ENCODE measurements at places on chromosomes 6 and 20. TPM values are rescaled to one million over a fixed set of nuclear protein-coding genes. Genes with fewer than 3 reads are reported as not detected.

Gene PRR18
- total RNA-seq = 0.04 TPM

Gene PROCR
- total RNA-seq = 1.4 TPM

Gene TOX2
- not detected for total RNA-seq

Gene BPIFB2
- total RNA-seq = 54.5 TPM

Gene BPIFB6
- total RNA-seq = not detected

Gene LPA
- not detected for total RNA-seq

Gene KCNG1
- not detected for total RNA-seq

Gene CAP2
- total RNA-seq = 7.9 TPM

Gene MCCD1
- total RNA-seq = 0.15 TPM

Gene METTL24
- not detected for total RNA-seq

Gene KCNK15
- total RNA-seq = not detected

GRCh38 chr6:166708460-166708859 lies 81.4 kb upstream of the RPS6KA2 start:
- DNase-seq = no peak

DNA sequence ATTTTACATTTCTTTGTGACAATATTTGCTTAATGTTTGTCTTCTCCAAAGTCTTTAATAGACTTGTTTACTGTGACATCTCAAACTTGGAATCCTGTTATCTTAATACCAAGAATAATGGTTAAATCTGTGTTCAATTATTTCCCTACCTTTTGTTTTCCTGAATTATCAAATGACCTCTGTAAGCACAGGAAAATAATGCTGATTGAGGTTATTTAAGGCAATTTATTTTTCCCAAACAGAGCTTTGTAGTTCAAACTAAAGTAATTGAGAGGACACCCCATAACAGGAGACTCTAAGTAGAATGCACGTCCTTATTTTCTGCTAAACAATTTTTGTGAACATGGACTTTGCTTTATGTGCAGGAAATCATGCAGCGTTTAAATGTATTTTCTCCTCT lies 195.0 kb downstream of the BTBD3 start:
- DNase-seq = no peak

- peak; percentile 61 for DNase-seq
These were observed 675 bp downstream of the DSTN start for GRCh38 chr20:17570347-17571152.

GRCh38 chr20:32350421-32350820 lies 7.7 kb upstream of the ASXL1 start:
- DNase-seq = no peak

- DNase-seq = no peak
These were observed 145.7 kb upstream of the GGTLC1 start for GRCh38 chr20:24134284-24134683.

- DNase-seq = no peak
These were observed 397.8 kb downstream of the LAMA2 start for GRCh38 chr6:129280749-129281148.

GRCh38 chr6:157229713-157230112 lies 93.6 kb downstream of the TMEM242 start:
- DNase-seq = no peak

- DNase-seq = no peak
These were observed 347.8 kb upstream of the CNR1 start for GRCh38 chr6:88513920-88514319.

DNA sequence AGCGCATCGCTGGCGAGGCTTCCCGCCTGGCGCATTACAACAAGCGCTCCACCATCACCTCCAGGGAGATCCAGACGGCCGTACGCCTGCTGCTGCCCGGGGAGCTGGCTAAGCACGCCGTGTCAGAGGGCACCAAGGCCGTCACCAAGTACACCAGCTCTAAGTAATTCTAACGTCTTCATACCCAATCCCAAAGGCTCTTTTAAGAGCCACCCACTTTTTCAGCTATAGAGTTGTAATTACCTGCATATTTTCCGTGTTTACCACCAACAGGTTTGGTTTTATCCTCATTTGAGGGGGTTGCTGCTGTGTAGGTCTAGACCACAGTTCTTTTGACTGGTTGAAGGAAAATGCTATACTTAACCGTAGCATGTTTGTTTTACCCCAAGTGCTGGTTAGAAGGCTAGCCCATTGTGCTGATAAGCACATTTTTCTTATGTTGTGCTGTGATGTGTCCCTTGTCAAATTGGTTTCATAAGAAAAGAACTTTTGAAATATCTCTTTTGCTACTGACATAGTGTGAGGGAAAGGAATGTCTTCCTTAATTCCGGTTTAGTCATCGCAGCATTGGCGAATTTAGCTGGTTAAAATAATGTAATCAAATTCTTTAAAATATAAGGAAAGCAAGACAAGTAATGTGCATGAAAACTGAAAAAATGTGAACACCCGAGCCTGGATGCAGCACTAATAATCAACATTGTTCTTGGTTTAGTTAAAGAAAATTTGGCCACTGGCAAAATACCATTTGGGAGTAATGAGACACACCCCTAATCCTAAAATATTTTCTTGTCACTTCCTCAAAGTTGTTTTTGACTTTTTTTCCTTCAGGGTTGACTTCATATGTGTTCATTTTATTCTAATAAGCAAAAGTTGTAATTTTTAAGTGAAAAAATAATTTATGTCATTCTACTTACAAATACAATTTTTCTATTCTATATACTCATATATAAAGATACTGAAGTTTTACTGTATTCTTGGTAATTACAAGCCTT lies 112.8 kb downstream of the HFE start:
- DNase-seq = no peak

GRCh38 chr6:137297887-137298286 lies 78.7 kb upstream of the IFNGR1 start:
- no peak for DNase-seq

GRCh38 chr6:94130478-94130877 lies 711.1 kb upstream of the EPHA7 start:
- no peak for DNase-seq

- DNase-seq = no peak
These were observed 2.1 kb downstream of the DEF6 start for GRCh38 chr6:35299674-35300073.

- DNase-seq = peak; percentile 27
These were observed 102.9 kb upstream of the ZNF184 start for GRCh38 chr6:27575594-27576361.

- DNase-seq = no peak
These were observed 131.6 kb downstream of the KIF16B start for GRCh38 chr20:16441546-16442164.

GRCh38 chr6:999552-999951 lies 306.6 kb upstream of the EXOC2 start:
- peak; percentile 57 for DNase-seq

- no peak for DNase-seq
These were observed 38.7 kb downstream of the RGS17 start for GRCh38 chr6:153092082-153093013.

- DNase-seq = no peak
These were observed 315.1 kb downstream of the THBS2 start for GRCh38 chr6:168938546-168938945.

- DNase-seq = no peak
These were observed 27.1 kb upstream of the PHACTR3 start for GRCh38 chr20:59577037-59577808.

DNA sequence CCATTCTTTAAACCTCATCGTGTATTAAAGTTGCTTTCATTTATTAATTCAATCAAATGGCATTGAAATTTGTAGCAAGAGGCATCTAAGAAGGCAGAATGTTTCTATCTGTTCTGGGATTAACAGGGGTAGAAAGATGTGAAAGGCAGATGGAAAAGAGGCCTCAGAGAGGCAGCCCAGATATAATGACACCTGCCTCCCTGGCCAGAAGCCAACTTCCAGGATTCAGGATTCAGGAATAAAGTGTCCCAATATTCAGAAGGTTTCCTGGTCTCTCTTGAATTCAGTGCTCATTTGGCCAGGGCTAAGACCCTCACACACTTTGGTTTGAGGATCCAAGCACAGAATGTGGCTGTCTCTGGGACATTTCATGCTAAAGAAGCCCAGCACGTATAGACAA lies 39.9 kb downstream of the HLA-B start:
- DNase-seq = no peak

GRCh38 chr20:20713244-20713765 lies 861 bp upstream of the RALGAPA2 start:
- DNase-seq = peak; percentile 22

GRCh38 chr6:97262676-97263075 lies 20.3 kb downstream of the MMS22L start:
- DNase-seq = no peak

- DNase-seq = no peak
These were observed 42.6 kb upstream of the MTHFD1L start for GRCh38 chr6:150822932-150823331.

DNA sequence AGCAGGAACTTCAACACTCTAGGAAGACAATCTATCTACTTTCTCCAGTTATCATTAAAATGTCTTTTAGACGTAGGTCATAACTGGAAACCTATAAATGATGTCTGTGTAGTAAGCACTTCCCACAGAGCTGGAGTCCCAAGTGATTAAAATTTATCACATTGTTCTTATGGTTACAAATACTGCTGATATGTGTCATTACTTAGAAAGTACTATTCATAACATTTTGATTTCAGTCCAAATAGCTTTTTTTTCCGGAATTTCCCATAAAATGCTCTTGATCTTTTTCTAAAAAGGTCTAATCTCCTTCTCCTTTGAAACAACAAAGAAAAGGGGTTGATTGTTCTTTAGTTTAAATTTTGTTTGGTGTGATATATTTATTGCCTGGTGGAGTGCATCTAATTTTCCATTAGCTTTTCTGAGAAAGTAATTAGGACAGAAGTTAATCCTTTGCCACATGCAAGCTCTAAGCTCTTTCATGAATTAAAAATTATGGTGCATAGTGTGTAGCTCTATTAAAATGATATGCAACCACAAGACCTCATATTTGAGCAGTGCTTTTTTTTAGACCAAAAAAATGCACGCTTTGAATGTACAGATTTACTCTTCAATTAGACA lies 132.7 kb upstream of the TCF21 start:
- DNase-seq = no peak

DNA sequence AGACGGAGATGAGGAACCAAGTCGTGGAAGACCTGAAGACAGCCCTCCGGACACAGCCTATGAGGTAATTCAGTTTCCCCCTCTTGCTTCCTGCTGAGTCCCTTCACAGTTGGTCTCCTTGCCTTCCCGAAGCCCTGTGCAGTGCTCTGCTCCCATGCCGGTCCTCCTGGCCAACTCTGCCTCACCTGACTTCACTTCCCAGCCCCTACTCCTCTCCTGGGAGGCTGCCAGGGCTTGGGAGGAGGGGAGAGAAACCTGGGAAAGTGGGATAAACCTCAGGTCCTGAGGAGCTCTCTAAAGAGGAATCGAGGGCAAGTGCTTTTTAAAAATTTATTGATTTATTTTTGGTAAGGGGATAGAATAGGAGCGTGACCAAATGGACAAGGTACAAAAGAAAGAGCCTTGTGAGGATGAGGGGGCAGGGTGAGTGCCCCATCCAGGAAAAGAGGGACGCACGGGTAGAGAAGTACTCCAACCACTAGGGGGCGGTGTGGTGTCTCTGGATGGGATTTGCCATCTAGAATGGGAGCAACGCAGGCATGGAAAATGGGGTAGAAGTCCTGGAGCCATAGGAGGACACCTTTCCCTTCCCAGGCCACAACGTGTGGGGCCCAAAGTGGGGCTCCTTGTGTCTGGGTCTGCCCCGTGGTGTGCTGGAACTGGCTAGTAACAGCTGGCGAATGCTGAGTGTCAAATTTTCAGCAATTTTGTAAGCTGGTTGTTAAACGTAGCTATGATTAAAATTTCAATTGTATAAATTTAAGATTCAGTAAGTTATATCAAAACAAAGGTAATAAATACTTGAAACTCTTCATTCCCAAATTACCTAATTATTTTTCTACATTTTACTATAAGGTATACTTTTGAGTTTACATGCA lies 69.0 kb downstream of the MOCS1 start:
- peak; percentile 74 for DNase-seq

DNA sequence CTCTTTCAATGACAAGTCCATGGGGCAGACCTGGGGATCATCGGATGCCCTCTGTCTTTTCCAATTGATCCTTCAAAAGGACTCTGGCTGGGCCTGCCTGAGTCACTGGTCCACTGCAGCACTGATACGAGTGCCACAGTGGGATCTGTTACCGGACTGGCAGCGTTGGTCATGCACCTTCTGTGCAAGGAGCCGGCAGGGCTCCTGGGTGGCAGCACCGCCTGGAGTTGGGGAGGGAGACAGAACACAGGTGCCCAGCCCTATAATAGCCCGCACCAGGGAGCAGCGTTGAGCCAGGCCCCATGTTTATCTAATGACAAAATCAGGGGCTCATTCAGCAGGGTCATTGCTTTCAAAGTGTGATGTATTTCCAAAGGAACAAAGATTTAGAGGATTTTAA lies 64.2 kb upstream of the NXT1 start:
- DNase-seq = no peak

GRCh38 chr6:91106083-91106482 lies 519.2 kb upstream of the MAP3K7 start:
- DNase-seq = peak; percentile 25

DNA sequence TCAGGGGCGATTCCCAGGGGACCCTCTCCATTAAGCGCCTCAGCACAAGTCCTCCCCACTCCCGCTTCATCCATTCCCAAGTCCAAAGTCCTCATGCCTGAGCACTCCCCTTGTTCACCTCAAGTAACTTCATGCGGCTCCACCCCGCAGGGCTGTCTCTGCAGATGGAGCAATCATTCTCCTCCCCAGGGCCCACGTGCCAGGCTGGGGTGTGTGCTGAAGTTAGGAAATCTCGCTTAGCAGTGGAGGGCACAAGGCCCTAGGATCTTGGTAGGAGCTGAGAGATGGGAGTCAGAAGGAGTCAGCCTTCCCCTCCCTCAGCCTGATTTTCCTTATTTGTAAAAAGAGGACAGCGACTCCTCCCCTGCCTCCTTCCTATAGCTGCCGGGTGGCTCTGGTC lies 3.5 kb downstream of the TGM3 start:
- no peak for DNase-seq

DNA sequence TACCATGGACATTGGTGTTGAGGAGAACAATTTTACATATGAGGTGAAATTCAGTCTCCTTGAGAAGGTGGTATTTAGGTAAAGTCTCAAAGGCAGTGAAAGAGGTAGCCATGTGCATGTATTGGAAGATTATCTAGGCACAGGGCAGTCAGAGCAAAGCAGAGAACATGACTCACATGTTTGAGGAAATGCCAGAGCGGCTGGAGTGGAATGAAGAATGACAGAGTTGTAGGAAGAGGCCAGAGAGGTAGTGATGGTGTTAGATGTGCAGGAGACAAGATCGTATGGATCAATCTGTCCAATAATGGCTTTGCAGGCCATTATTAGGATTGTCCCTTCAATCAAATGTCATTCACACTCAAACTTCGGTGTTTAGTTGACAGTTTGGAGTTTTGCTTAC lies 449.4 kb upstream of the PTCHD4 start:
- DNase-seq = no peak

- DNase-seq = no peak
These were observed 11.9 kb upstream of the TGM3 start for GRCh38 chr20:2283706-2284423.

DNA sequence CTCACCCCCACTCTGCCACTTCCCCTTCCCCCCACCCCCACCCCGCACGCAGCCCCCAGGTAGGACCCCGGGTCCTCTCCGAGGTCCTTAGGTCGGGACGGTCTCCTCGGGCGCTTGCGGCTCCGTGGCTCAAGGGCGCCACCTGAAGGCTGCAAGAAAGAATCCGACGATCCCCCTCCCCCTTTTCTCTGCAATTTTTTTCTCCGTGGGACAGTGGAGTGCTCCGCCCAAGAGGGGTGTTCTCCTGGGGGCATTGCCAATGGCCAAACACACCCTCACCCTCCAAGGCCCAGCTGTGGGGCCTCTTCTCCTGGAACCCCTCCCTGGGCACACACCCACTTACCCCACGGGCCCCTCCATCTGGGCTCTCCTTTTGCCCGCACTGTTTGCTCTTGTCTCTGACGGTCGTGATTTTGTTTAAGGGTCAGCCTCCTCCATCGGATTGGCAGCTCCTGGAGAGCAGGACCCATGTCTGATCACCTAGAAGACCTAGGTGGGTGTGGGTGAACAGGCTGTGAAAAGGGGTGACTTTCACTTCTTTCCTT lies 1.1 kb upstream of the TMEM74B start:
- peak; percentile 63 for DNase-seq

Data from HepG2 (cell line).